ENCODE measurements at places on chromosomes 1 and 21. TPM values are rescaled to one million over a fixed set of nuclear protein-coding genes. Genes with fewer than 3 reads are reported as not detected.

DNA sequence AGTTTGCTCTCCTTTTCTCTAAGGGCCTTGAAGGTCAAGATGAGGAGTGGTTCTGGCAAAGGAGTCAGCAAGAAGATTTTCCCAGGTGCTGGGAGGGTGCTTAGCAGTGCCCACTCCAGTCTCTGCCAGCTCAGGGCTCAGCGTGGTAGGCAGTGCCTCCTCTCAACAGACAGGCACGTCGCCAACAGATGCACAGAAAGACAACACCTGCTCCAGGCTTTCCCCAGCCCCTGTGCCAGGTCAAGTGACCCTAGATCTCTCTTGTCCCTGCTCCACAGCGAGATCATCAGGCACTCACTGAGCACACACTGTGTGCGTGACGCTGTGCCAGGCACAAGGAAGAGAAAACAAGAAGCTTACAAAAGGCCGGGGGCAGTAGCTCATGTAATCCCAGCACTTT is 86.0 kb downstream of the CASZ1 start:
- DNase-seq: no peak

DNA sequence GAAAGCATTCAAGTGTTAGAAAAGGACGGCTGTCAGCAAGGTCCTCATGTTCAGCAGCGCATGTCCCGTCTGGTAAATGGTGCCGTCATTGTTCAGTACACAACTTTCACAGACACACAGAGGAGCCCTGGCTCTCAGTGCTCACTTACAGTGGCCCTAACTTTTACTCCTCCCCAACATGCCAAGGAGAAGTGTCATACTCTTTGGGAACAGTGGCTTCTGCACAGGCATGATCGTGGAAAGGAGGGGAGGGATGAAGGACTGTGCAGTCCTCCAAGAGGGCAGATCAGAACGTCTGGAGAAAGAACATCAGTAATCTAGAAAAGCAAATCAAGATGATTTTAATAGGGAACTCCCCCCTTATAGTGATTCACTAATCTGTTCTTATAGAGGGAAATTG is 3.8 kb upstream of the GRHL3 start:
- no peak for DNase-seq

DNA sequence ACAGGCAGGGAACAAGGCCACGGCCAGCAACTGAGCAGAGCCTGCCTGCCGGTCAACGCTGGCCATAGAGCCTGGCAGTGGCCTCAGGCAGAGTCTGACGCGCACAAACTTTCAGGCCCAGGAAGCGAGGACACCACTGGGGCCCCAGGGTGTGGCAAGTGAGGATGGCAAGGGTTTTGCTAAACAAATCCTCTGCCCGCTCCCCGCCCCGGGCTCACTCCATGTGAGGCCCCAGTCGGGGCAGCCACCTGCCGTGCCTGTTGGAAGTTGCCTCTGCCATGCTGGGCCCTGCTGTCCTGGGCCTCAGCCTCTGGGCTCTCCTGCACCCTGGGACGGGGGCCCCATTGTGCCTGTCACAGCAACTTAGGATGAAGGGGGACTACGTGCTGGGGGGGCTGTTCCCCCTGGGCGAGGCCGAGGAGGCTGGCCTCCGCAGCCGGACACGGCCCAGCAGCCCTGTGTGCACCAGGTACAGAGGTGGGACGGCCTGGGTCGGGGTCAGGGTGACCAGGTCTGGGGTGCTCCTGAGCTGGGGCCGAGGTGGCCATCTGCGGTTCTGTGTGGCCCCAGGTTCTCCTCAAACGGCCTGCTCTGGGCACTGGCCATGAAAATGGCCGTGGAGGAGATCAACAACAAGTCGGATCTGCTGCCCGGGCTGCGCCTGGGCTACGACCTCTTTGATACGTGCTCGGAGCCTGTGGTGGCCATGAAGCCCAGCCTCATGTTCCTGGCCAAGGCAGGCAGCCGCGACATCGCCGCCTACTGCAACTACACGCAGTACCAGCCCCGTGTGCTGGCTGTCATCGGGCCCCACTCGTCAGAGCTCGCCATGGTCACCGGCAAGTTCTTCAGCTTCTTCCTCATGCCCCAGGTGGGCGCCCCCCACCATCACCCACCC is at the start of gene TAS1R3:
TSS of gene TAS1R3 (plus strand) at position 213 of the 898 bp plus-strand sequence. CDS start at position 279, 66 bp downstream.
- DNase-seq: no peak

- no peak for DNase-seq
These were observed 133.9 kb upstream of the CD34 start for GRCh38 chr1:208044589-208045462.

Gene KIF14
- polyA plus RNA-seq: 2.9 TPM

GRCh38 chr1:89198081-89198480 is 661 bp downstream of the GBP4 start:
- no peak for DNase-seq

Gene RGS2
- polyA plus RNA-seq: 116 TPM

DNA sequence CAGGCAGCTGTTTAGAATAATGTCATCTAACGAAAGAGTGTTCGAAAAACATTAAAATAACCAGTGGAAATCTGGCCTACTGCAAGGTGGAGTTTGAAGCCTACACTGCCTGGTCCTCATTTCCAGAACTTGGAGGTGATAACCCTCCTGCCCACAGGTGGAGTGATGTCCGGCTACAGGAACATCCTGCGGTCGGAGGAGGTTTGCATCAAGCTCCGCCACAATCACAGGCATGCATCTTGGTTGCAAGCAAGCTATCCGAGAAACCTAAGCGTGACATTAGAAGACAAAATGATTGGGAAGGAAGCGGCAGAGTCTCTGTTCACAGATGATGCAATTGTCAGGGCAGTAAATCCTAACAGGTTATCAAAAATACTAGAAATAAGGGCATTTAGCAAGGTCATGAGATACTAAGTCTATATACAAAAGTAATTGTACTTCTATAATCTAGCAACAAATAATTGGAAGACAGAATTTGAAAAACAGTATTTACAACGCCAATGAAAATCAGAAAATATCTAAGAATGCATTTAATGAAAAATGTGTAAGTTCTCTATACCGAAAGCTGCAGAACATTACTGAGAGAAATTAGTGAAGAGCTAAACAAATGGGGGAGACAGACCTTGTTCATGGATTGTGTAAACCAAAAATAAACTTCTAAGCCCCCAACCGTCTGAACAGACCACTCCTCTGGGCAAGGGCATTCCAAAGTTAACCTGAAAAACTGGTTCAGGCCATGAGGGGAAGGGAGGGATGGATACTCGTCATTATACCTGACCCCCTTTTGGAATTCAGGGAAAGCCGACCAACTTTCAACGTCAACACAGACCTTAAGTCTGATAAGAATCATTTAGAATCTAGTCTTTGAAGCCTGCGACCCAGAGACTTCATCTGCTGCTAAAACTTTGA is 4.7 kb upstream of the SLC19A1 start:
- no peak for DNase-seq

DNA sequence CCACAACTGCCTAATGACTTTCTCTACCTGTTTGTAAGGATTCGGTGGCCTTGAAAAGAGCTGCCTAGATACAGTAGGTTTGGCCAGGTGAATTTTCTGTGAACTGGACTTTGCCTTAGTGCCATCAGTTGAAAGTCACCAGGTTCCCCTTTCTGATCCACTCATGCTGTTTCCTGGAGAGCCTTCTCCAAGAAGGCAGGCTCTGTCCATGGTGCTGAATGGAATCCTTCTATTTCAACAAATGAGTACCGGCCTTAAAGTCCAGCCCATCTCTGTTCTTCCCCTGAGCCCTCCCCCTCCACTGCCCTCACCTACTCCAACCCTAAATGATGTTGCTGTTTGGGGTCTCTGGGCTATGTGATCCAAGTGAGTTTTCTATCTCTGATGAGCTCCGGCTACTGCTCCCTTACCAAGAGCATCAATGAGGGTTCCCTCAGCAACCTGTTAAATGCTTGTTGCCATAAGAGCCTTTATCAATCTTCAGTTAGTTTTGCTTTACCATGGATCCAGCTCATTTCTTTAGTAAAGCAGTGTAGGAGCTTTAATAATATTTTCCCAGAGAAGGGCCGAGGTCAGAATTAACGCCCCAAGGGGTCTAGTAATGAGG is 500.4 kb downstream of the PTPRU start:
- peak; percentile 48 for DNase-seq

DNA sequence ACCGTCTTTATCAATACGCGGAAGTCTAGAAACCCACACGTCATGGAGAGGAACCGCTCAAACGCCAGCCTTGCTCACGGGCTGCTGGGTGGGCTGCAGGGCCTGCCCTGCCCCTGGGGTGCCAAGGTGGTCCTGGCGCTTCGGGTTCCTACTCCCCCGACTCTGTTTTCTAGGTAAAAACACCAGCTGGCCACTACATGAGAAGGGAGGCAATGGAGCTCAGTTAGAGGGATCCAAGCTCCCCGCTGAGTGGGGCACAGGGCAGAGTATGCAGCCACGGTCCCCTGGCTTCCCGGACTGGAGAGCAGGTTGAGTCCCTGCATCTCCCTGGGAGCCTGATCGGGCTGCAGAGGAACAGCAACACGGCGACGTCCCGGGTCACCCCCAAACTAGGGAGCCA is 41.2 kb upstream of the RIPK4 start:
- no peak for DNase-seq

Gene TDRD5
- polyA plus RNA-seq: 0.40 TPM

DNA sequence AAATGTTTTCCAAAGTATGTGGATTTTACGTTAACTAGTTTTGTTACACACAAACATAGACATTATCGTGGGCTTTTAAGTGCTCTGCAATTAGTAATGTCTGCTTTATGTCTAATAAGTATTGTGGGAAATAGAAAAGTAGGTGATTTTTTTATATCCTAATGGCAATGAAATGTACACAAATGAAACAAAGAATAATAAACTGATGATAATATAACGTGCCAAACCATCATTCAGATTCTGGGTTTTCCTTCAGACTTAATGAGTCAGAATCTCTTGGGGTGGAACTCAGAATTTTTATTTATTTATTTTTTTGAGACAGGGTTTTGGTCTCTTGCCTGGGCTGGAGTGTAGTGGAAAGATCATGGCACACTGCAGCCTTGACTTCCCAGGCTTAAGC is 2.0 kb downstream of the TMEM183A start:
- DNase-seq: no peak

- DNase-seq: no peak
These were observed 92.2 kb downstream of the XPR1 start for GRCh38 chr1:180724055-180724454.

Gene COL16A1
- polyA plus RNA-seq: 188 TPM

- peak; percentile 39 for DNase-seq
These were observed 29.1 kb upstream of the IGSF5 start for GRCh38 chr21:39715804-39716397.

- no peak for DNase-seq
These were observed 25.4 kb downstream of the NUF2 start for GRCh38 chr1:163347106-163347505.

GRCh38 chr1:34066166-34066565 is 98.9 kb downstream of the CSMD2 start:
- DNase-seq: no peak

Gene GRIK1
- polyA plus RNA-seq: 1.9 TPM

Gene CLEC20A
- 0.09 TPM for polyA plus RNA-seq

GRCh38 chr1:204398197-204399125 is 13.2 kb downstream of the PPP1R15B start:
- peak; percentile 88 for DNase-seq

DNA sequence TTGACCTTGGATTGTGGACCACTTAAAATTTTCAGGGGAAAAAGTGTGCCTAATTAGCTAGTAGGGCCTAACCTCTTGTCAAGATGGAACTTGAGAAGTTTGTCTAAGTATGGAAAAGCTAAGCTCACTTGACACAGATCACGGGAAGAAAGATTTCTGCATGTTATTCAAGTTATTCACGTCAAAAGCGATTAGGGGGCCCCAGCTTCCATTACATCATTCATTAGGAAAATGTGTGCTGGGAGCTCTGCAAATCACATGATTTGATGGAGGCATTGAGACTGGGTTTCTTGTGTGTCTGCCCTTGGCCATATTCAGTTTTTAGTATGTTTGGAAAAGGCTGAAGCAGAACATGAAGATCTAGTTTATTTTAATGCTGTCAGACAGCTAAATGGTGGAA is 15.5 kb upstream of the POGZ start:
- DNase-seq: no peak

- DNase-seq: no peak
These were observed 23.2 kb downstream of the ADORA1 start for GRCh38 chr1:203150511-203151297.

Gene QSOX1
- polyA plus RNA-seq: 43.3 TPM

Gene AIRE
- 14.3 TPM for polyA plus RNA-seq

DNA sequence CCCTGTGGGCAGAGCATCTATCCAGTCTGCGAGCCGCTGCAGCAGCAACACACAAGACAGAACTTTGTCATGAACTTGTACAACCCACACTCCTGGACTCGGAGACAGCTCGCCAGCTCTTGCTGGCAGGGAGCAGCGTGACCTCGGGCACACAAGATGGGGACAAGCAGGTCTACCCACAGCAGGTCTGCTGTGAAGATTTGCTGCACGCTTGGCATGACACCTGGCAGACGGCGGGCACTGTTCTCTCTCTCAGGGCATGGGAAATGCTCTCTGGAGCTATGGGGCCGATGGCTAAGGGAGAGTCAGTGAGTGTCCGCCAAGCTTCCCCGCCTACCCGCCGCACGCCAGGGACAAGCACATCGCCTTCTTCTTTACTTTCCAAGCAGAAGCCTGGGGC is 90.0 kb downstream of the STUM start:
- DNase-seq: no peak

Gene MMEL1
- polyA plus RNA-seq: 14.3 TPM

GRCh38 chr1:90936061-90936460 is 85.8 kb downstream of the ZNF644 start:
- DNase-seq: no peak

Gene PRKCZ
- 68.6 TPM for polyA plus RNA-seq

GRCh38 chr1:1775327-1776226 is 2.7 kb downstream of the NADK start:
- no peak for DNase-seq

Gene TFF3
- polyA plus RNA-seq: 585 TPM

- no peak for DNase-seq
These were observed 13.3 kb downstream of the ETV3 start for GRCh38 chr1:157124855-157125254.

Gene RGS8
- polyA plus RNA-seq: 0.19 TPM

- DNase-seq: no peak
These were observed 7.7 kb upstream of the LCE3A start for GRCh38 chr1:152630596-152630995.

- no peak for DNase-seq
These were observed 22.7 kb downstream of the RAB3GAP2 start for GRCh38 chr1:220249522-220249921.
